SJCRH30 (cell line): ENCODE measurements at places on chromosomes 16 and 17. TPM values are rescaled to one million over a fixed set of nuclear protein-coding genes. Genes with fewer than 3 reads are reported as not detected.

Gene NUPR1
- total RNA-seq: not detected in 2 replicates

Gene SALL1
- total RNA-seq: 2.0 and 2.3 TPM in 2 replicates

- no peak for DNase-seq
Measured at GRCh38 chr17:2484876-2485275, 26.8 kb downstream of the METTL16 start.

GRCh38 chr17:76727745-76728456 is 1.3 kb downstream of the METTL23 start:
- DNase-seq: no peak

GRCh38 chr17:59074494-59074893 is 32.2 kb downstream of the TRIM37 start:
- no peak for DNase-seq

- no peak for DNase-seq
Measured at GRCh38 chr16:14172200-14172809, 101.2 kb downstream of the MRTFB start.

- peak; percentile 75 for DNase-seq
Measured at GRCh38 chr17:63988741-63989621, 9.2 kb upstream of the PRR29 start.

GRCh38 chr17:19728084-19728495 is 11.7 kb upstream of the SLC47A2 start:
- peak; percentile 100 for DNase-seq

Gene KCNJ2
- total RNA-seq: 0.13 and 0.16 TPM in 2 replicates

GRCh38 chr16:64459402-64459801 is 662.5 kb downstream of the CDH11 start:
- DNase-seq: no peak

Gene TBC1D3K
- total RNA-seq: not detected in 2 replicates

Gene DNAH2
- total RNA-seq: not detected in 2 replicates

- DNase-seq: no peak
Measured at GRCh38 chr17:62578757-62579487, 48.5 kb upstream of the MRC2 start.

DNA sequence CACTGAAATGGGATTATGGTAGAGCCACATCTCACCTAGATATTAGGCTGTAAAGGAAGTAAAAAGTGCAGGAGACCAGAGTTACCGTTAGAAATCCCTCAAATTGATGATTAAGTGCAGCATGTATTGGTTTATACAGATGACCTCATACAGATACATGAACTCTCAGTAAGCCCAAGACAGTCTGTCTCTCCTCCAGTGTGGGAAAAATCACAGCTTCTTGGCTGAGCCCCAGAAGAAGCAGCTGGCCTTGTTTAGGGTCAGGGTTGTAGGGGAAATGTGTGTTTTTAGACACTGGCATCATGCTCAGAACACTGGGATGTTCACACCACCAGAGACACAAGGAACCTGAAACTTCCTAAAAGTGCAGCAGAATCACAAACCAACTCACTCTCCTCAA is 135.9 kb downstream of the KATNIP start:
- peak; percentile 58 for DNase-seq

DNA sequence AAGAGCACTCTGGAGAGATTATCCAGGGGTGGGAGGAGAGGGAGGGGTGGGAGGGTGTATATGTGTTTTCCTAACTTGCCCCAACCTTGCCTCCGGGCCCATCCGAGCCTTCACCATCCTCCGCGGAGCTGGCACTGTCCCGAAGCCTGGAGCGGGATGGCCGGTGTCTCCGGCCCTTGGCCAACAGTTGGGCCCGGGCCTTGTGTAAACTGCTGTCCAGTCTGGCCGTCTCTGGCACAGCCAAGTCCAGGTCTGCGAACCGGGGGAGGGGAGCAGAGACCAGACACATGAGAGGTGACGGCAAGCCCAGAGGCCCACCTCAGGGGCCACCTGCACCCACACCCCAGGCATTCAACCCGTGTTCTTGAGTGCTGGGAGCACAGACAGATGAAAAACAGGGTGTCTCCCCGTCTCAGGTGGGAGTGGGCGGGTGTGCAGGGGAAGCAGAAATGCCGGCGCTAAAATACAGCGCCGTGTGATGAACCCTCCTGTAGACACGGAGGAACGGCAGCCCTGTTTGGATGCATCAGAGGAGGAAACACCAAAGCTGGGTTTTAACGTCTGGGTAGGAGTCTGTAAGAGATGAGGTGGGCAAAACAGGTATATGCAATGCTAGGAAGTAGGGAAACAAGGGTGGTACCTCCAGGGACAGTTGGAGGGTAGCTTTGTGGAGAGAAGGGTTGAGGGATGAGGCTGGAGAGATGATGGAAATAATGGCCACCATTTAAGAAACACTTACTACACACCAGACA is 11.7 kb downstream of the SAMD14 start:
- DNase-seq: no peak

Gene RNF213
- total RNA-seq: 12.2 and 13.0 TPM in 2 replicates

- DNase-seq: peak; percentile 51
Measured at GRCh38 chr17:65557349-65558310, 3.8 kb downstream of the AXIN2 start.

DNA sequence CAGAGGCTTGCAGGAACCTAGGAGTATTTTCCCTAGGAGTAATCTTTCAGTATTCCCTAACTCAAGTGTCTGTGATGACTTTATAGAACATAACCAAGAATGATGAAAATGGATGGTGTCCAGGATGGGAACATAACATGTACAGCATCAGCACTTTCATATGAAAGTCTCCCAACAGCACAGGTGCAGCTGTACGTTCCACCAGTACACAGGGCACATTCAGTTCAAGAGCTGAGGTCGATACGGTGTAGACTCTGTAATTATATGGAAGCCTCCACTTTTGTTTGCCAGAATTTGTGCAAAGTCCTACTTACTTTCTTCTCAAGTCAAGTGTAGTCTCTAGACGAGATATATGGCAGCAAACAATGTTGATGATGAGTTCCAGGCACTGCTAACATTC is 46.2 kb upstream of the CRYM start:
- no peak for DNase-seq

DNA sequence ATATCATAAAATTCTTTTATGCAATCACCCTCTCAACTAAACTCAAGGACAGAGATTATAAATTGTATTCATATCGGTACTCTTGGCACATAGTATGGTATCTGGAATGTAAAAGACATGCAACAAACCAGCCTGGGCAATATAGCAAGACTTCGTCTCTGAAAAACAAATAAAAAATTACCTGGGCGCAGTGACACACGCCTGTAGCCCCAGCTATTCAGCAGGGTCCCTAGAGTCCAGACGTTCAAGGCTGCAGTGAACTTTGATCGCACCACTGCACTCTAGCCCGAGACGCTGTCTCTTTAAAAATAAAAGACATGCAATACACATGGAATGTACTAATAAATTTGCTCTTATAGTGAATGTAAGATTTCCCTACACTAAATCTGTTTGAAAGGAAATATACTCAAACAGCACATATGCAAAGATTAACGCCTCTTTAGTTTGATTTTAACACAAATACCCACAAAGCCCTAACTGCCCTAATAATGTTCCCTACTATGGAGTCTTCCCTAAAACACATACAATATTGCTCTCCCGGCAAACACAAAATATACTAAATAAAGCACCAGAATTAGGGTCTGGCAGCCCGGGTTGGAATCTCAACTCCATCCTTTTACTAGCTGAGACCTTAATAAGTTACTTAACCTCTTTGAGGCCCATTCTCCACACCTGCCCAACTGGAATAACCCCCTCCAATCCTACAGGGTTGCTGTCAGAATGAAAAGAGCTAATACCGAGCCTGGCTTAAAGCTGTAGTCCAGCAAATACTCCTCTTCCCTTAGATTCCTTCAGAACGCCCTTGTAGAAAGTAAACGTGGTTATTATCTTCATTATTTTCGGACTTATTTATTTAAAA is 1.2 kb downstream of the ABCA5 start:
- DNase-seq: no peak

GRCh38 chr17:81043725-81044427 is 8.9 kb downstream of the BAIAP2 start:
- DNase-seq: no peak

- no peak for DNase-seq
Measured at GRCh38 chr17:30449480-30449879, 27.7 kb upstream of the GOSR1 start.

- DNase-seq: peak; percentile 98
Measured at GRCh38 chr17:80389011-80389995, 25.7 kb upstream of the ENDOV start.
